NCI-H2081 treated with DMSO at 0.1 percent for 48 hours (cell line): ENCODE measurements at places on chromosomes 6 and 20.

DNA sequence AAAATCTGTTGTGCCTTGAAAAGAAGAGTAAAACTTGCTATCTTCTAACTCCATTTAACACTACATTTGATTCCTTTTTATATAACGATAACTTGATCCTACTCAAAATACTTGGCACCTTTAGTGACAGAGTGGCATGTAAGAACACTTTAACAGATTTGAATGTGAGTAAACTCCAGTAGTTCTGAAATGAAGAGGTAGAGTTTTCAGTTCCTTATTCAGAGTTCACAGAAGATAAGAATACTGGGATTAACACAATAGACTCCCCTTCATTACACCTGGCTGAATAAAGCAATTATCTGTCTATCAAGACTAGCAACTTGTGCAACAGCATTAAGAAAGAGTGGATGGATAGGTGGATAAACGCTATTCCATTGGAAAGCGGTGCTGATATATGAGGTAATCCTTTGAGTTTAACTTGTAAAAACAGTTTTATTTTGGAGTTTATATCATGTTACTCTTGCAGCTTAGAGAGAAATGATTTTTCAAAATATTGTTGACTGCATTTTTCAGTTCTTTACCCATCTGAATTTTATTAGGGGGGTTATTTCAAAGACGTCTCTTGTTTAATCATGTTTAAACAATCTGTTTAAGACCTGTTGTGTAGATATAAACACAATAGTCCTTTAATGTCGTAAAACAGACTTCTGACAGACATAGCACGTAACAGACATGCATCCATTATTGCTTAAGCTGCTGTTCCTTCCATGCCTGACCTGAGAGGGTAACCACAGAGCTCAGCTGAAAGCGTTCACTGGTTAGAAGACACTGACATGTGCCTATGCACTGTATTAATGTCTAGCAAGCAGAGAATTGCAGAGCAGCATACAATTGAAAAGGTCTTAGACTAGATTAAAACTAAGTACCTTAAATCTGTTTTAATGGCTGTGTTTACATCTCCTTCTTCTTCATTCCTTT, 102.4 kb upstream of the SUPT3H start:
- DNase-seq: no peak

DNA sequence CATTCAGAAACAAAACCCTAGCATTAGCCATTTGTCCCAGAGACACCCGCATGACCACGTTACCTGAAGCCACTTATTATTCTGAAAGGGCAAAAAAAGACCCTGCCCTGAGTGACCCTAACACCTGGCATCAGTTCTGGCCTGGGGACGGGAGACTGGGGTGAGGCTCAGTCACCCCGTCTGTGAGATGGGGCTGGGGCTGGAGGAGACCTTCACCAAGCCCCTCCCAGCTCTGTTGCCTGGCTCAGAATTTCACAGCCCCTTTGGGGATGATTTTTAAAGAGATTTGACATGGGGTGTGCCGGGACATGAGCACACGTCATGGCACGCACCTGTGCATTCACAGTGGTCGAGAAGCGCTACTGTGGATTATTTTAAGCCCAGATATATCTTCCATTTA, 1.4 kb upstream of the BPIFB6 start:
- DNase-seq: no peak

DNA sequence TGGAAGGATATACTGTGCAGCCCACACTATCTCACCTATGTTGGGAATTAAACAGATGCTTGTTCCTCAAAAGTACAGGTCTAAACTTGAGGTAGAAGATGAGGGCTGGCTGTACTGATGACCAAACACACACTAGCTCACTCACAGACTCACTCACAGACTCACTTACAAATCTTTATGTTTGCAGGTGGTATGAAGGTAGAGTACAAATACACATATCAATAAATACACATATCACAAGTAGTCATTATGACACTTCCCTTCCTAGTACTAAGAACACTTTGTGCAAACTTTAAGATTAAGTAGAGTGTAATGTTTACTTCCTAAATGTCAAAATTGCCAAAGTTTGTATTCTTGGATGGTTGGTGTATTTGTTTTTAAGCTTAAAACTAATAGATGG, 155.4 kb upstream of the KCNQ5 start:
- no peak for DNase-seq

DNA sequence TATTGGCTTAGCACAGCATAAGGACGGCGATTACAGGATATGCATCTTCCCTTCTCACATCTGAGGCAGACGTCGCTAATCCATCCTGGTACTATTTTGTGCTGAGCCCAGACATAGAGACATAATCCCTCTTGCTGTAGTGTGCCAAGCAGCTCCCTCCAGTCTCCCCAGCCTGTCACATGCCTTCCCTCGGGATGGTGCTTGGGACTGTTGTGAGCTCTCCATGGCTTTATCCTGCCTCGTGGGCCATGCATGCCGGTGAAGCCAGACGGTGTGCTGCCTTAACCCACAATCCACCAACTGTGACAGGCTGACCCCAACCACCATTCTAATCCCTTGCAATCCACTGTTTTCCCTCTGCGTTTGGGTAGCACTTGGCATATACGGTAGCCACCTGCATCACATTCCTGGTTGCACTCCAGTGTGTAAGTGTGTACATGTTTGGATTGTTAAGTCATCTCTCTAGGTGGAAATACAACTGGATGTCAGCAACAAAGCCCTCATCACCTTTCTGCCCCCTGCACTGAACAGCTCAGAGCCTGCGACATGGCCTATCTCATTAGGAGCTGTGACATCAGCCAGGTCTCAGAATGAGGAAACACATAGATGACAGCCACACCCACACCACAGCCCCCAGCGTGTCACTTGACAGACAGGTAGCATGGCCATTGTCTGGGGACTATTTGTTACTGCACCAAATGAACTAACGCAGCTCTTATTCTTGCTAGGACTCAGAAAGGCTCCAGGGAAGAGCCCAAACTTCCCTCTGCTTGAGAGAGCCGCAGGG, 374.8 kb upstream of the CDH4 start:
- no peak for DNase-seq

DNA sequence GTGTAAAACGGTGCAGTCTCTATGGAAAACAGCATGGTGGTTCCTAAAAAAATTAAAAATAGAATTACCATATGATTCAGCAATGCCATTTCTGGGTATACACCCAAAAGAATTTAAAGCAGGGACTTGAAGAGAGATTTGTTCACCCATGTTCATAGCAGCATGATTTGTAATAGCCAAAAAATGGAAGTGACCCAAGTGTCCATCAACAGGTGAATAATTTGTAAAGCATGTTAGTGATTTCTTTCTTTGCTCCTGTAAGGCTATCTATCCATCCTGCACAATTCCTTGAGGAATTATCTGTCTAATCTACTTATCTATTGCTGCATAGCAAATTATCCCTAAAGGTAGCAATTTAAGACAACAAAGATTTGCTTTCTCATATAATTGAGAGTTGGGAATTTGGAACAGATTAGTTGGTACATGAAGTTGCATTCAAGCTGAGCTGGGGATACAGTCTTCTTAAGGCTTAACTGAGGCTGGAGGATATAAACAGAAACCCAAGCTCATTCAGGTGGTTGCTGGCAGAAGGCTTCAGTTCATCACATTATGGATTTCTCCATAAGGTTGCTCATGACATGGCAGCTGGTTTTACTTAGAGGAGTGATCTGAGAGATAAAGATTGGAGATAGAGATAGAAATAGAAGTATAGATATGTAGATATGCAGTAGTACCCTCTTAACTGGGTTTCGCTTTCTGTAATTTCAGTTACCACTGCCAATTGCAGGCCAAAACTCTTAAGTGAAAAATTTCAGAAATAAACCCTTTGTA, 62.0 kb downstream of the IL22RA2 start:
- no peak for DNase-seq

GRCh38 chr6:168915855-168916254, 337.8 kb downstream of the THBS2 start:
- DNase-seq: no peak

- DNase-seq: no peak
These were observed 32.6 kb downstream of the MRPL14 start for GRCh38 chr6:44094403-44095242.

- DNase-seq: no peak
These were observed 31.2 kb downstream of the CEP43 start for GRCh38 chr6:167030222-167031072.

- DNase-seq: no peak
These were observed 52.9 kb upstream of the MLN start for GRCh38 chr6:33856655-33857054.
